ENCODE measurements at places on chromosomes 5 and 9. TPM values are rescaled to one million over a fixed set of nuclear protein-coding genes. Genes with fewer than 3 reads are reported as not detected.

DNA sequence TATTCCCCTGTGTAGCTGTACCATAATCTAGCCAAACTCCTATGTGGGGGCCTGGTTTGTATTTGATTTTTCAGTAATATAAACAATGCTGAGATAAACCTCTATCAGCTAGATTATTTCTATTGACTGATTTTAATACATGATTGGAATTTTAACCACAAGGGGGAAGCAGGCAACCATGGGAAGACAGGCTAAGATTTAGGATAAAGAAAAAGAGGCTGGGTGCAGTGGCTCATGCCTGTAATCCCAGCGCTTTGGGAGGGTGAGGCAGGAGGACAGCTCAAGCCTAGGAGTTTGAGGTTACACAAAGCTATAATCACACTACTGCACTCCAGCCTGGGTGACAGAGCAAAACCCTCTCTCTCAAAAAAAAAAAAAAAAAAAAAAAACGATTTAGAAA is 18.1 kb upstream of the GPX3 start:
- no peak for DNase-seq

- no peak for DNase-seq
These were observed 49.0 kb downstream of the OLFM1 start for GRCh38 chr9:135136481-135136880.

DNA sequence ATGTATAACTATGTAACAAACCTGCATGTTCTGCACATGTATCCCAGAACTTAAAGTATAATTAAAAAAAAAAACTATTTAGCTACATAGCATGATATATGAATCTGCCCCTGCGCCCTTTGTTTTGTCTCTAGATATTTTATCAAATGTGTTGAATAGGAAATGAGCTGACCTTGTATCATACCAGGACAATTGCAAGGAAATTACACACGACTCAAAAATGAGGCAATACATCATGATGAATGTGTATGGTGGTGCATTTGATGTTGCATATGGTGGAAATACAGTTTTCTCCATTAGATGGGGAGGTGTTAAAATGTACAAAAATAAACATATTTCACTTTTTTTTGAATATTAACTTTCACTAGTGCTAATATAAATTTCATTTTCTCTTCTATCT is 28.6 kb upstream of the CEP78 start:
- DNase-seq = no peak

The LTC4S gene
- 0.69 TPM for polyA plus RNA-seq

DNA sequence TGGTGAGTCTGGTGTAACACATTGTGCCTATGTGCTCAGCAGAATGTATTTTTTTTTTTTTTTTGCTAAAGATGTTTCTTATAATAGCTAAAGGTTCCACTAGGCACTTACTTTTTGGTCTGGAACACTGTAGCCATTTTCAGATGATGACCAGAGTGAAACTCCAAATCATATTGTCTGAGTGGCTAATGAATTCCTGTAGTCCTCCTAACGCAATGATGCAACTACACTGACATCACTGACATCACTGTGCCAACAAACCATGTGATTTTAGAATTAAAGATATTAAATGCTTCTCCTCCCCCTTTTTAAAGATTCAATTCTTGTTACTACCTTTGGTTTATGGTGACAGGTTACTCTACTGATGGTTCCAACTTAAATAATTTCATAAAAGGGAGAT is 28.8 kb downstream of the JAKMIP2 start:
- DNase-seq = no peak

All from CD14-positive monocyte (primary cell).